Activated CD8-positive, alpha-beta memory T cell treated with anti-CD3 and anti-CD28 coated beads, Interleukin-2, amount 50 U/mL, for 4 hours (primary cell): ENCODE measurements at places on chromosomes 4 and X.
A peak's percentile ranks its signal among the peaks of the same experiment; 100 is the strongest.

- DNase-seq = no peak
Measured at GRCh38 chrX:30635630-30636029, 17.6 kb upstream of the GK start.

DNA sequence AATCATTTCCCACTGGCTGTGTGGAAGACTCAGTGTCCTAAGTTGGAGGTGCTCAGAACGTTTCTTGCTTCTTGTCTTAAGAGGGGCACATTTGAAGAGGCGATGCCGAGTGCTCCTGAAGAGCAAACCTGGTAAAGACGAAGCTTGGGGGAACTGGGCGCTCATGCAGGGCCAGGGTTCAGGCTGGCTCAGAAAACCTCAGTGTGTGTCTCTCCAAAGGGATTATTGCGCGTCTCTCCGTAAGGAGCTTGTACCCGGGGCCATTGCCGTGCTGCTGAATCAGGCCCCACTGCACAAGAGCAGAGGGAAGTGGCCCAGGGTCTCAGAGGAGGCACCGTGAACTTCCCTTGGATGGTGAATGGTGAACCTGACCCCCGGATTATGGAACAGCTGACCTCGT lies 44.4 kb downstream of the PSAPL1 start:
- no peak for DNase-seq

GRCh38 chr4:173934201-173934600 lies 349.3 kb downstream of the FBXO8 start:
- DNase-seq = no peak

GRCh38 chr4:76363556-76364290 lies 57.2 kb downstream of the STBD1 start:
- no peak for DNase-seq

GRCh38 chr4:166499820-166500219 lies 626.8 kb downstream of the TLL1 start:
- no peak for DNase-seq

GRCh38 chr4:48340276-48340964 lies 909 bp upstream of the SLAIN2 start:
- DNase-seq = peak; percentile 24

- no peak for DNase-seq
Measured at GRCh38 chr4:4542774-4543485, 1.1 kb upstream of the STX18 start.

DNA sequence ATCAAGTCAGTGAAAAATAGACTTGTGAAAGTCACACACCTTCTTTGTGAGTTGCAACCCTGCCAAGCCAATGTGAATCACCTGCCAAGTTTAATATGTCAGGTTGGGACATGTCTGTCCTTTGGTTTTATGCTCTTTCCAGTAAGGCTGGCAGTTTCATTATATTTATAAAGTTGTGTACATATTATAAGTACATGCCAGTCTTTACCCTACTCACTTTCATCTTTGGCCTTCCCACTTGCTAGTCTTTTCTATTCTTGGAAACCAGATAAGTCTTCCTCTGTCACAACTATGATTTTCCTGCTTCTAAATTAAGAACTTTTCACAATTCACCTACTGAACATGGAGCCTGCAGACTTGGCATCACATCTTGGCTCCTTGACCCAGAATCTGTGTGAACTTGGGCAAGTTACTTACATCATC lies 680.7 kb upstream of the BOD1L1 start:
- DNase-seq = no peak

- no peak for DNase-seq
Measured at GRCh38 chrX:118038614-118039365, 77.8 kb downstream of the KLHL13 start.

DNA sequence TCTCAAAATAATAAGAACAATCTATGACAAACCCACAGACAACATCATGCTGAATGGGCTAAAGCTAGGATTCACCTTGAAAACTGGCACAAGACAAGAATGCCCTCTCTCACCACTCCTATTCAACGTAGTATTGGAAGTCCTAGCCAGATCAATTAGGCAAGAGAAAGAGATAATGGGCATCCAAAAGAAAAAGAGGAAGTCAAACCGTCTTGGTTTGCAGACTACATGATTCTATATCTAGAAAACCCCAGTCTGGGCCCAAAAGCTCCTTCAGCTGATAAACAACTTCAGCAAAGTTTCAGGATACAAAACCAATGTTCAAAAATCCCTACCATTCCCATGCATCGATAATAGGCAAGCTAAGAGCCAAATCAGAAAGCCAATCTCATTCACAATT lies 59.0 kb downstream of the CHM start:
- no peak for DNase-seq

- no peak for DNase-seq
Measured at GRCh38 chr4:31408121-31408520, 688.0 kb downstream of the PCDH7 start.

GRCh38 chrX:45876206-45876605 lies 669.0 kb downstream of the ZNF674 start:
- DNase-seq = no peak

- no peak for DNase-seq
Measured at GRCh38 chr4:61994036-61994435, 793.9 kb downstream of the ADGRL3 start.

DNA sequence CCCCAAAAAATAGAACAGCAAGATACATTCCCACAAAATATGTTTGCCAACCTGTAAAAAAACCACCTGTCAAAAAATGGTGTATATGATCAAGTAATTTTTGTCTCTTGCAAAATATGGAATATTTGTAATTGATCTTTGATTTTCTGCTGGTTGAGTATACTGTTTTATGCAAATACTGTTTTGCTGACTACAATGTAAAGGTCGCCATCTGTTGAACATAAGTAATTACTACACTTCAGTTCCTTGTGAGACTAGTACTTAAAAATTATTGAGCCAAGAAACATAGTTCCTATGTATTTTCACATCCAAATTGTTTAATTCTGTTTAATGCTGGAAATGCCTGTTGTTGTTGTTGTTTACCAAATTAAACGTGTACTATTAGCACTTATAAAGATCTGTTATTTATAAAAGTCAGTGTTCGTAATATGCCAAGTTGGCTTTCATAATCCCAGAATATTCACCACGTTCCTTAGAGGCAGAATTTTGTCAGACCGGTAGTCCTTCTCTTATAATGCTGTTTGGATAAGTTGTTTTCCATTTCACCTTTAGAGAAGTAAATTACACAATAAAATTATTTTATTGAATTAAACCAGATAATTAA lies 144.2 kb downstream of the PDLIM5 start:
- no peak for DNase-seq

- no peak for DNase-seq
Measured at GRCh38 chr4:110533590-110533910, 57.6 kb downstream of the ENPEP start.

DNA sequence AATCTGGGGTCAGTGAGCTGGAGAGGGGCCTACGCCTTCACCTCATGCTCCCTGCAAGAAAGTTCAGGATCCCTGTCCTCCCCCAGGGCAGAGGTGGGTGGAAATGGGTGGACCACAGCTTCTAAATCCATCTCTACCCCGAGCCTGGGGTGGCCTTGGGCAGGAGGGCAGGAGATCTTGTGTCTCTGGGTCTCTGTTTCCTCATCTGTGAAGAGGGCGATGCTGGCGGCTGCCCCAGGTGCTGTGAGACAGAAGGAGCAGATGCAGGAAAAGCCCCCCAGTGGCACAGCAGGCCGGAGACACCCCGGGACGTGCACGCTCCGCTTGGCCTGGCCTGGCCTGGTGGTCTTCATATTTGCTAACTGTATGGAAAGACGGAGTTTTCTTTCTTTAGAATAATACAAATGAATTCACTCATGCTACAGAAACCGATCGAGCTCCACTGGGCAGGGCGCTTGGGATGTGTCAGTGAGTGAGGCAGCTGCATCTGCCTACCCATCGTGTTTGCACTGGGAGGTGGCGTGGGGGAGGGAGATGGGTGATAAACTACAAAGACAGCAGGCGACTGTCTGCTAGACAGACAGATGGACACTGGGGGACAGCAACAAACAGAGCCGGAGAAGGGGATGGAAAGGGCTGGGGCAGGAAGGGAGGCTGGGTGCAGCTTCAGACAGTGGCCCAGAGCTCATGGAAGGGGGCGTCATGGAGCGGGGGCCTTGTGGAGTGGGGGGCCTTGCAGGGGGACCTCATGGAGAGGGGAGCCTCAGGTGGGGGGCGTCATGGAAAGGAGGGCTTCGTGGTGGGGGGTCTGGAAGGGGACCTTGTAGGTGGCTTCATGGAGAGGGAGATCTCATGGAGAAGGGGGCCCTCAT lies 136.2 kb downstream of the CPZ start:
- DNase-seq = no peak

DNA sequence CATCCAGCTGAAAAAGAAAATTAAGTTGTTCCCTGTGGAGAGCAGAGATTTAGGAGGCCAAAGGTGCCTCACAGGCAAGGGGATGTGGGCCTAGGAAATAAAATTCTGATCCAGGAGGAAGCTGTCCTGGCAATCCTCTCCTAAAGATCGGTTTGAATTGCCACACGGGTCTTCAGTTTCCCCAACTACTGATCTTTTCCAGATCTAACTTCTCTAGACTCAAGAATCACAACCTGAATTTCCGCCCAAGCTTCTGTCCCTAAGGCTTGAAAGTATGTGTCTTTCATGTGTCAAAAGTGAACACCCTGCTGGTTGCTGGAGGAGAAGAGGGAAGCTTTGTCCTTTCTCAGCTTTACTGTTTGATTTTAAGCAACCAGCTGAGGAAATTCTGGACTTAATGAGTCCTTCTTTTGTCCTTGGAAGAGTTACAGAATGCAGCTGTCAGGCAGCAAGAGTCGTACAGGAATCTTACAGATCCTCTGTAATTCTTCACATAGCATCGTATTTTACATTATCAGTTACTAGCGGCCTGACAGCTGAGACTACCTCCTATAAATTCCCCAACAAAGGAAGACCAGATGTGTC lies 93.8 kb downstream of the INPP4B start:
- no peak for DNase-seq

- no peak for DNase-seq
Measured at GRCh38 chrX:867502-867901, 236.9 kb downstream of the SHOX start.

DNA sequence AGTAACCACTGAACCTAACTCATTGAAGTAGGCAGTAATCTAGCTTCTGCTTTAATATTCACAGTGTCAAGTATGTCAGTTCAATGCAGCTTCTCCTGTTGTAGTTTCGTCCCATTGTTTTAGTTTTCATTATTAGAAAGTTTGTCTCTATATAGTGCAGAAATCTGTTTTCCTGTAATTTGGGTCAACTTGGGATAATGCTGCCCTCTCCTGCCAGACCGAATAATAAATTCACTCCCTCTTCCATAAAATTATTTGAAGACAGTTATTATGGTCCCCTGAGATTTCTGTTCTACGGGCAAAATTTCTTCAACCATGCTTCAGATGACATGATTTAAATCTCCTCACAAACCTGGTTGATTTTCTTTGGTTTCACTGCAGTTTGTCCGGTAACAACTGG lies 4.6 kb upstream of the LUZP4 start:
- no peak for DNase-seq

DNA sequence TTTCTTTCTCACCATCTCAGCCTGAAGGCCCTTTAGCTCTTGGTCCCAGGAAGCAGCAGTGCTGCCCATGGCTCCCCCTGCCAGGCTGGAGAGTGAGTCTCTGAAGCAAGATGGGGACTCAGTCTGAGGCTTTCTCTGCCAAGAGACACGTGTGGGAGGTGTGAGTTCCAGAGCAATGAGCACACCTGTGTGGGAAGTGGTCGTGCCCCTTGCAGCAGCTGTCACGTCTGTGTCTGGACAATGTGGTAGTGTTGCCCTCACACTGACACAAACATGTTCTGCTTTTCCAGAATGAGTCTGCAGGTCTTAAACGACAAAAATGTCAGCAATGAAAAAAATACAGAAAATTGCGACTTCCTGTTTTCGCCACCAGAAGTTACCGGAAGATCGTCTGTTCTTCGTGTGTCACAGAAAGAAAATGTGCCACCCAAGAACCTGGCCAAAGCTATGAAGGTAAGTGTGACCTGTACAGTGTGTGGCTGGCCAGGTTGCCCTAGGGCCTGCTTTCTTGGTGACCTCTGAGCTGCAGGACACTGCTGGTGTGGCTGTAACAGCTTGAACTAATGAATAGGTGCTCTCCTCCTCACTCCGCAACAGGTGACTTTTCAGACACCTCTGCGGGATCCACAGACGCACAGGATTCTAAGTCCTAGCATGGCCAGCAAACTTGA lies 1.9 kb downstream of the TACC3 start:
- no peak for DNase-seq

DNA sequence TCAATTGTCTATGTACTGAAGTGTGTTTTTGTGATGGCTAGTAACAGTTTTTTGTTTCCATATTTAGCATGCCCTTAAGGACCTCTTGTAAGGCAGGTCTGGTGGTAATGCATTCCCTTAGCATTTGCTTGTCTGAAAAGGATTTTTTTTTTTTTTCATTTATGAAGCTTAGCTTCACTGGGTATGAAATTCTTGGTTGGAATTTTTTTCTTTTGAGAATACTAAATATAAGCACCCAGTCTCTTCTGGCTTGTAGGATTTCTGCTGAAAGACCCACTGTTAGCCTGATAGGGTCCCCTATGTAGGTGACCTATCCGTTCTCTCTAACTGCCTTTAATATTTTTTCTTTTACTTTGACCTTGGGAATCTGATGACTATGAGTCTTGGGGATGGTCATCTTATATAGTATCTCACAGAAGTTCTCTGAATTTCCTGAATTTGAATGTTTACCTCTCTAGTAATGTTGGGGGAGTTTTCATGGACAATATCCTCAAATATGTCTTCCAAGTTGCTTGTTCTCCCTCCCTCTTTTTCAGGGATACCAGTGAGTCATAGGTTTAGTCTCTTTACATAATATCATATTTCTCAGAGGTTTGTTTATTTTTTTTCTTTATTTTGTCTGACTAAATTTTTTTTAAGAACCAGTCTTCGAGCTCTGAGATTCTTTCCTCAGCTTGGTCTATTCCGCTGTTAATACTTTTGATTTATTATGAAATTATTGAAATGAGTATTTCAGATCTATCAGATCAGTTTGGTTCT lies 157.1 kb upstream of the PGRMC2 start:
- DNase-seq = no peak

- no peak for DNase-seq
Measured at GRCh38 chr4:156536661-156537060, 434.9 kb downstream of the PDGFC start.

DNA sequence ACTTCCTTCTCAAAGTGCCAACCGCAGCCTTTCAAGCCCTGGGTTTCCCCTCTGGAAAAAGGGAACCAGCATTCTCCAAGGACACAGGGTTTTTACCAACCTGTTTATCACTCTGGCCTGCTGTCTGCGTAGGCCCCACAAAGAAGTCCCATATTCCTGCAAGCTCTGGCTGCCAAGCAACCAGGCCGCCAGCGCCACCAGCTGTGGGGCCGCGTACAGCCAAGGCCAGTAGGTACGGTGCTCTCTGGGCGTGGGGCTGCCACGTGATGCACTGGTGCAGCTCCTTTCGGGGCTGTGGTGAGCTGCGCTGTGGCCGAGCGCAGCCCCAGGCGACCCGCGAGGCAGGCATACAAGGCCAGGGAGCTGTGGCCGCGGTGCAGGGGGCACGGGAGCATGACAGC lies 22.1 kb downstream of the LUZP4 start:
- no peak for DNase-seq

DNA sequence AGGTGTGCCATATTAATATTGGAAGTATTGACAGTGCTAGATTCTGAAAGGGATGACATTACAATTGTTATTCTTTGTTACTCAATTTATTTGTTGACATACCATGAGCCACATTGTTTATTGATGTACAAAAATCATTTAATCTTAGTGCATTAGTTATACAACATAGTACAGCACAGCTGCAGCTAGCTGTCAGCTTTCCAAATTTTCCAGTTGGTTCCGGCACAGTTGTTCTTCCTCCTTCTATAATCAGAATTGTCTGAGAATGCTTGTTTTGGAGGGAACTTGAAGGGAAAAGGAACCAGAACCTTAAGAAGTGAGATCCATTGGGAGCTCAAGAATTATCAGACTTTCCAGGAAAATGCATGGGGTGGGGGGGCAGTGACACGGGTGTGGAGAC lies 281.4 kb downstream of the ZIC3 start:
- no peak for DNase-seq

- peak; percentile 21 for DNase-seq
Measured at GRCh38 chrX:64204701-64205440, 637 bp downstream of the AMER1 start.
